Activated gamma-delta T cell treated with anti-CD3 and anti-CD28 coated beads, Interleukin-2, amount 50 U/mL, for 16 hours (primary cell): ENCODE measurements at places on chromosomes 3 and 15.

- DNase-seq = no peak
Observed at GRCh38 chr3:23713641-23714040, 92.1 kb upstream of the UBE2E1 start.

GRCh38 chr15:39194106-39194830, 386.6 kb upstream of the THBS1 start:
- DNase-seq = no peak

DNA sequence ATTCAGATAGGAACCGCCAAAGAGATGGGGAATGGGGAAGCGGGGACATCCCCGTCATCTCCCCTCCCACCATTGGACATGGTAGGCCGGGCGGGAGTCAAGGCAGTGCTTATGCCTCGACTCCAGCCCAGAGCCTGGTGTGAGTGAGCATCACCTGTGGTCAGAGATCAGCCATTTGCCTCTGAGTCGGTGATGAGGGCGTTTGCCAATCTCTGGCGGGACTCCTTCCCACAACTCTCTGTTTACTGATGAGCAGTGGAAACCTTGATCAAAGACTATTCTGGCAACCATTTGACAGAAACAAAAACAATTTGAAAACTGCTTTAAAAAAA, 63.9 kb upstream of the HES1 start:
- DNase-seq = no peak

DNA sequence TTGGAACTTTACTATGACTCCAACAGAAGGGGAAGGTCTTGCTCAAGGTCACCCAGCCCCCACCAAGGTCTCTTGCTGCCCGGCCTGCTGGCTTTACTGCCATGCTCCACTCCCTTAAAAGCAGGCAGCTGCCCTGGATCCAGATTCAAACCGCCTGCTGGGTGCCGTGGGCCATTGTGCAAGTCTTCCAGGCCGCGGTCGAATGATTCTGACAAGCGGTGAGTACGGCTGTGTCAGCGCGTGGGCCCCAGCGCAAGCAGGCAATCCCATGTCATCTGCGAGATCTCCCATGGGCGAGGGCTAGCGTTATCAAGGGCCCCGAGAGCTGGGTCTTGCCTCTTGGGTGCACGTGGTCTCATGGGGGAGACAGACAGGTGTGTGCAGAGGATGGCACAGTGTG, 37.6 kb downstream of the CORO2B start:
- DNase-seq = no peak

- DNase-seq = no peak
Observed at GRCh38 chr3:43043071-43043766, 62.7 kb downstream of the POMGNT2 start.

- DNase-seq = no peak
Observed at GRCh38 chr15:37165395-37165794, 65.0 kb upstream of the MEIS2 start.

- DNase-seq = no peak
Observed at GRCh38 chr3:47005212-47006144, 26.0 kb downstream of the NBEAL2 start.

DNA sequence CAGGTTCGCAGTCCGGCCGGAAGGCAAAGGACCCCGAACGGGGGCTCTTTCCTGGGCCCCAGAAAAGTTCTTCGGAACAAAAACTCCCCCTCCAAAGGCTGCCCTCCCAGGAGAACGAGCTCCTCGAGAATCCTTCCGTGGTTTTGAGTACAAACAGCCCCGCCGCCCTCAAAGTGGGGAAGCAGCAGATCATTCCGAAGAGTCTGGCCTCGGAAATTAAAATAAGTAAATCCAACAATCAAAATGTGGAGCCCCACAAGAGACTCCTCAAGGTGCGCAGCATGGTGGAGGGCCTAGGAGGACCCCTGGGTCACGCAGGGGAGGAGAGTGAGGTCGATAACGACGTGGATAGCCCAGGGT, 1.3 kb downstream of the ARHGEF26 start:
- no peak for DNase-seq

DNA sequence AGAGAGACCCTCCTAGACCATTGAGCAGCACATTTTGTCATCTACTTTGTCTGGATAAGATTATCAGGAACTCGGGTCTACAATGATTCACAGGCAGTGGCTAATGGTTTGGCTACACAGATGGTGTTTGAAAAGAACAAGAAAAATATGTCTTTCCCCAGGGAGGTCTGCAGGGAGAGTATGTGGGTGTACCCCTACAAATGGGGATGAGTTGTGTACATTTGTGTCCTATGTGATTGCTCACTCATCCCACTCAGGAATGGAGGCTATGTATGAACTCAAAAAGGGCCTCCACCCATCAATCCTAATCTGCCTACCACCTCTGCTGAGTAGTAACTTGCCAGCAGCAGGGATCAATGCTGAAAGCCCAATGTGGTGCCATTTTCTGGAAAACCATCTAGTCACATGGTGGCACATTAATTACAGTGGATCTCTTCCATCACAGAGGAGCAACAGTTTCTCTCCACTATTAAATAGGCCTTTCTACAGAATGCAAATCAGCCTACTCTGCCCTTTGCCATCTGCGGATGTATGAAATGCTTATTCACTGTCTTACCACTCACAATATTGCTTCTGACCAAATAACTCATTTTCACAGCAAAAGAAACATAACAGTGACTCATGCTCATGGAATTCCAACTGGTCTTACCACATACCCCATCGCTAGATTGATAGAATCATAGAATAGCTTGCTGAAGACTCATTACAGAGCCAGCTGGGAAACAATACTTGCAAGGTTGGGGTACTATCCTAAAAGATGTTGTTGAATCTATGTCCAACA, 48.3 kb upstream of the TRIM42 start:
- no peak for DNase-seq

DNA sequence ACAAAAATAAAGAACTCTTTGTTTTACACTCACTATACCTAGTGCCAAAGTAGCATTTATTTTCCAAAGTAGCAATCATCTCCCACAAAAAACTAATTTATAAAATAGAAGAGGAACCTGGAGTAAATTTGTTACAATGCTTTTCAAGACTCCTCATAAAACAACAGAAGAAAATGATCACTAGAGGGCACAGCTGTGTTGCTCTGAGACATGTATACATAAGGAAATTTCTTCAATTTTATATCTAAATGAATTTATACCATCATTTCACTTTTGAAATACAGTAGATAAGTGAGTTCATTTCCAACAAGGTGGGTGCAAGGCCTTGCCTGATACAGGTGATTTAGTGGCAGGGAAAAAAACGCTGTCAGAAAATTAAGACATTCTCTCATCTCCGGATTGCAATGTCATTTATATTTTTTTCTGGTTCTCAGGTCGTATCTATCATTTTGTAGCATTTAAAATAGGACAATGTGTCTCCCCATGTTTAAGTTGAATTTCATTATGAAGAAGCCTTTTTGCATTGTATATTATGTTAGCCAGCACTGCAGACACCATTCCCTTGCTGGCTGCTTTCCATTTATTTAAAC, 25.3 kb upstream of the ARHGEF26 start:
- no peak for DNase-seq

DNA sequence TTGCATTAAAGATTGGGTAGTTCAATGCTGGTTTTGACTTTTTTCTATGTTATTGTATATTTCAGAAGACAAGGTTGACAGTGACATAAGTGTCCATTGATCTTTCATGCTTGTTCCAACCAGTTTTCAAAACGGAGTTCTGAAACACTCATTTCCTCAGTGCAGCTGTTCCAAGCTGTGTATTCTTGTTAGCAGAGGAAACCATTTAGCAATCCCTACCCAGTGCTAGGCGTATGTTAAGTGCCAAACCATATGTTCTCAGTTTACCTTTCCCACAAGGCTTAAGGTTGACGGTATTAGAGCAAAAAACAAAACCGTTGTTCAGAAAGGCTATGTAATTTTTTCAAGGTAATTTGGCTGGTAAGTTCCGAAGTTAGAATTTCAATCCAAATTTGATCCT, 9.1 kb downstream of the ATOSA start:
- DNase-seq = no peak

DNA sequence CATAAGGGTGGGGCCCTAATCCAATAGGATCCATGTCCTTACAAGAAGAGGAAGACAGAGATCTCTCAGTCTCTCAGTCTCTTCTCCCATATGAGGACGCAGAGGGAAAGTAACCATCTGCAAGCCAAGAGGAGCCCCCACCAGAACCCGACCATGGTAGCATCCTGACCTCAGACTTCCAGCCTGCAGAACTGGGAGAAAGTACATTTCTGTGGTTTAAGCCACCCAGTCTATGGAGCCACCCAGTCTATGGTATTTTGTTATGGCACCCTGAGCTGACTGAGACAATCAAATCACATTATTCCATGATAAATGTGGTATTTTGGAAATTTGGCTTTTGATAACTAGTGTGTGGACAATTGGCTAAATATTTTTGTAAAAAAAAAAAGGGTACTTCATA, 101.5 kb upstream of the TMC3 start:
- DNase-seq = no peak

- DNase-seq = no peak
Observed at GRCh38 chr3:47223755-47224154, 58.8 kb downstream of the KIF9 start.

DNA sequence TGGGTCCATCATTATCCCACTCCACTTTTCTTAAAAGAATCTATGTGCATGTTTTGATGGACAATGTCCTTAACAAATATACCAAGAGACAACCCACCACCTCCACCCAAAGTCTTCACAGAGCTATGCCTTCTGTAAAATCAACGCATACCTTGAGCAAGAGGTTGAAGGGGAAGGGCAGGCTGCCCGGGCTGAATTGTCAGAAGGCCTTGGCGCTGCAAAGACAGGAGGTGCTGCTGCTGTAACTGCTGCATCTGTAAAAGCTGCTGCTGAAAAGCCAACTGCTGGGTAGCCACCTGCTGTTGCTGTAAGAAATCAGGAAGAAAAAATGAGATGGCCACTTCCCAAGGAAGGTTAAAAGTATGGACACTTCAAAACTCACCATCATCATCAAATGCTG, 536.7 kb downstream of the FOXP1 start:
- no peak for DNase-seq

GRCh38 chr15:69121198-69121828, 39.1 kb upstream of the GLCE start:
- no peak for DNase-seq

GRCh38 chr15:87263296-87263695, 993.2 kb downstream of the NTRK3 start:
- no peak for DNase-seq

- no peak for DNase-seq
Observed at GRCh38 chr15:40316931-40317330, 6.6 kb upstream of the INAFM2 start.

- no peak for DNase-seq
Observed at GRCh38 chr3:43786526-43787305, 96.0 kb downstream of the ABHD5 start.

DNA sequence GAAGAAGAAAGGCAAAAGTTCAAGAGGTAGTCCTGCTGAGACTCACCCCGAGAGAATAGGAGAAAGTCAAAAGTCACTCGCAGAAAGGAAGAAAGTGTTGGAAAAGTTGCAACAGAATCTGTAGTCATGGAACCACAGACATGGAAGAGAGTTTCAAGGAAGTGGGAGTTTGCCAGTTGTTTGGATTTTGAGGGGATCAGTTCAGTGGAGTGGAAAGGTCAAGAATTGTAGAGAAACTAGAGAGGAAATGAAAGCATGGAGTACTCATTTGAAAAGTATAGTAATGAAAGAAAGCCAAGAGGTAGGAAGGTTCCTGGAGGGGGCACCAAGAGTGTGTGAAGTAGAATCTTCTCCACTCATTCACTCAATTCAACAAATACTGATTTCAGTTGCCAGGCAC, 34.7 kb downstream of the SPTSSB start:
- no peak for DNase-seq
